ENCODE measurements at places on chromosomes 12 and 14.

- DNase-seq = no peak
Measured at GRCh38 chr14:105529569-105530284, 3.3 kb downstream of the TMEM121 start.

GRCh38 chr12:50024805-50025186, 498 bp downstream of the RACGAP1 start:
- peak; percentile 18 for DNase-seq

DNA sequence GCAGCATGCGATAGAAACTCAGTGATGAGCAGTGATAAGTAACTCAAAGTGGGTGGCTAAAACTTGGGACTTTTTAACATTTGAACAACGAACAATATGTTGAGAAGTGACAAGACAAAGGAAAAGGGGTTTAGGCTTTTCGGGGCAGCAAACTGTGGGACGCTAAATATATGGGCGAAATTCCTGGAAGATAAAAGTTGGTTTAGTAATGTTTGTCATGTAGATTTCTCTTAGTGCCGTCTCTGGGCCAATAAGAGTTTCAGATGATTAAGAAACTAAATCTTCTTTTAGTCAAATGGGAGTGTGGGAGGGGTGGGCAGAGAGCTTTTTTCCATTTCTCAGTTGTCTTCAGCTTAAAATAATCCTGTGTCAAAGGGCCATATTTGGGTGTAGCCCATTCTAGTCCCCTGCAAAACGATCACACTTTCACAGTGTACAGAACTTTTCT, 41.7 kb upstream of the FUT8 start:
- no peak for DNase-seq

GRCh38 chr14:99506276-99506675, 25.1 kb downstream of the CCNK start:
- DNase-seq = no peak

DNA sequence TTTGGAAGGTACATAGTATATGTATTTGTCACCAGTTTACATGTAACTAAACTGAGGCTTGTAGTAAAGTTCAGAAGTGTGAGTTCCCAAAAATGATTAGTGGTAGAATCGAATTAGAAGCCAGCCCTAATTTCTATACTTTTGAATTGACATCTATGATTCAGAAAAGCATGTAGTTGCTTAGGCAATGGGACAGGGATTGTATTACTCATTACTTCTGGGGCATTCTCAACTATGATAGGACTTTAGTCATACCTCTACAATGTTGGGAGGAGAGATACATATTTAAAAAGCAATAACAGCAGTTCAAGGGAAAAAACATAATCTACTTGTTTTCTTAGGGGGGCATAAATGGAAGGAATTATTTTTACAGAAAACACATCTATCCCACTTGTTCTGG, 277.9 kb upstream of the E2F7 start:
- DNase-seq = no peak

DNA sequence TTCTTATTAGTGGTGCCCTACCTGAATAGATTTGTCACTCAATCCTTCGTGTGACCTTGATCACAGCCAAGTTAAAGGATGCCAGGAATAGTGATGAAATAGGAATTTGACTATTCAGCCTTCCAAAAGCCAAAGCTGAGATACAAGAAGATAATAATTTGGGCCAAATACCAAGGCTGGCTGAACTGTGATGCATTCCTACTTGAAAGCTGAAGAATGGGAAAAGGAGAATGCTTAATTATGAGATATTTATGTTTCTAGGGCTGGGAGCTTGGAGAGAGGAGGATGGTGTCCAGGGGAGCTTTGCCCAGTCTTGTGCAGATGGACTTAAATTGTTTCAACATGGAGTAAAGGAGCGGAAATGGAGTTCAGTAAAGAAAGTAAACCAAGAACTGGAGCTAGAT, 5.2 kb downstream of the RNASE7 start:
- DNase-seq = no peak

DNA sequence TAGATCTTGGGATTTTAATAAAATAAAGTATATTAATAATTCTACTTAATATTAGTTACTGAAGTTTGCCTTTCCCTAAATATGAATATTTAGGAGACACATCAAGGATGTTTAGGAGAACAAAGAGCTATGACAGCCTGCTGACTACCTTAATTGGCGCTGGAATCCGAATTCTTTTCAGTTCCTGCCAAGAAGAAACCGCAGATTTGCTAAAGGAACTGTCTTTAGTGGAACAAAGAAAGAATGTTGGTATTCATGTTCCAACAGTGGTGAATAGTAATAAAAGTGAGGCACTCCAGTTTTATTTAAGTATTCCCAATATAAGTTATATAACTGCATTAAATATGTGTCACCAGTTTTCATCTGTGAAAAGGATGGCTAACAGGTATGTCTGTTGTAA, 54.5 kb downstream of the MIS18BP1 start:
- no peak for DNase-seq

DNA sequence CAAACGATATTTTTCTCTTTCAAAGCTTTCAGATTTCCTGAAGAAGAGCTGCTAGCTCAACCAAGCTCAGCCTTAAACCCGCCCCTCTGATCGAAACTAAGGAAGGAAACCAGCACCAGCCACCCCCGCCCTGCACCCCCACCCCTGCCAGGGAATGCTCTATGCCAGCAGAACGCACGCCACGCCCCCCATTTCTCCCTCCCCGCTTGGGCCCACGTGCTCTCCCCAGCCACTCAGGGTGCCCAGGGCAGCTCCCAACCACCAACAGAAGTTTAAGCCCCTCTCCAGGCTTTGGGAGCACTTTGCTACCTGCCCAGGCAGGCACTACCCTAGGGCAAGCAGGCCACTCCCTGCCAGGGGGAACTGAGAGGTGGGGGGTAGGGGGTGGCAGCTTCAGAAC, 18.8 kb upstream of the KRT78 start:
- no peak for DNase-seq

DNA sequence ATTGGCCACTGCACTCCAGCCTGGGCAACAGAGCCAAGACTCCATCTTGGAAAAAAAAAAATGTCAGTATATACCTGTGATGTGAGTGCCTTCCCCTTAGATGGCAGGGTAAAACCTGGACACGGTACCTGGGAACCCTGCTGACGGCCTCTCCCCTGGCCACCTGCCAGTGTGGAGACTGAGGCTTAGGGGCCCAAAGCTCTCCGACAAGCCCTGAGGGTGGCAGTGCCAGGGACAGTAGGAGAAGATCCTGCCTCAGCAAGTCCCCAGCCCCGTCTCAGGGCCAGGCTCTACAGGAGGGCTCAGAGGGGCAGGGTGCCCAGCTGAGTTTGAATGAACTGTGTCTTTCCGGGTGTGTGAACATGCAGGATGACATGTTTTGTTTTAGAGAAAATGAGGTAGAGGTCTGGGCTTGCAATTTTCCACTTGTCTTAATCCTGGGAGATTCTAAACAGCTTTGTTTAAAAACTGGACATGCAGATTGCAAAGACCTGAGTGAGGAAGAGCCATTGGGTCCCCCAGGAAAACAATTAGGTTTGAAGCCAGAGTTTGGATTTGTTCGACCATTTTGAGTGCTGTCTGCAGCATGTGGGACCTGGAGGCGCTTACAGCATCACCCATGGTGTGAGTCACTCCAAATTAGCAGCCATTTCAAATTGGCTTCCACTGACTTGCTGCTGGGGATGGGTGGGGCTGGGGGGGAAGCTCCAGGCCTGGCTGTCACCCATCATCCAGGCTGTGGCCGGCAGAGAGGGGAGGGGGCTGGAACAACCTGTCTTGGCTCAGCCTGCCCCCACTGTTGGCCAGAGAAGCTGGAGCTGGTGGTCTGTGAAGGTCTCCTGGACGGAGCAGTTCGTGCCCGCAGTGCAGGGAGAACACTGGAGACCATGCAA, 10.8 kb downstream of the TSPAN9 start:
- no peak for DNase-seq

GRCh38 chr14:77071938-77072388, 26.1 kb upstream of the CIPC start:
- no peak for DNase-seq

DNA sequence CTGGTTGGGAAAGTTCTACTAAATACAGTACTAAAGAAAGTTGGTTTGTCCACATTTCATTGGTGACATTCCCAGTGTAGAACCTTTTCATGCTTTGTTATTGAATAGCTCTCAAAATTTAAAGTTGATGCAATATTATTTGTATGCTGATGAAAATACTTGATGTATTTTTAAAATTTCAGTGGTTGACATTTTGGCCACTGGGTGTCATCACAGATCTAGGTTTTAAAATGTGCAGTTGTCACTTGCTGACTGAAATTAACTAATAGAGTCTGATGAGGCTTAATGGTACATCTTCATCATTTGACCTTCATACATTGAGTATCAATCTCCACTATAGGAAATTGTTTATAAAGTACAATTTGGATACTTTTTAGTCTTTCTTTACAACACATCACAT, 37.1 kb downstream of the CMAS start:
- no peak for DNase-seq

- no peak for DNase-seq
Measured at GRCh38 chr14:69532561-69533340, 41.9 kb downstream of the CCDC177 start.

GRCh38 chr12:15546102-15546701, 223.9 kb downstream of the PTPRO start:
- no peak for DNase-seq

DNA sequence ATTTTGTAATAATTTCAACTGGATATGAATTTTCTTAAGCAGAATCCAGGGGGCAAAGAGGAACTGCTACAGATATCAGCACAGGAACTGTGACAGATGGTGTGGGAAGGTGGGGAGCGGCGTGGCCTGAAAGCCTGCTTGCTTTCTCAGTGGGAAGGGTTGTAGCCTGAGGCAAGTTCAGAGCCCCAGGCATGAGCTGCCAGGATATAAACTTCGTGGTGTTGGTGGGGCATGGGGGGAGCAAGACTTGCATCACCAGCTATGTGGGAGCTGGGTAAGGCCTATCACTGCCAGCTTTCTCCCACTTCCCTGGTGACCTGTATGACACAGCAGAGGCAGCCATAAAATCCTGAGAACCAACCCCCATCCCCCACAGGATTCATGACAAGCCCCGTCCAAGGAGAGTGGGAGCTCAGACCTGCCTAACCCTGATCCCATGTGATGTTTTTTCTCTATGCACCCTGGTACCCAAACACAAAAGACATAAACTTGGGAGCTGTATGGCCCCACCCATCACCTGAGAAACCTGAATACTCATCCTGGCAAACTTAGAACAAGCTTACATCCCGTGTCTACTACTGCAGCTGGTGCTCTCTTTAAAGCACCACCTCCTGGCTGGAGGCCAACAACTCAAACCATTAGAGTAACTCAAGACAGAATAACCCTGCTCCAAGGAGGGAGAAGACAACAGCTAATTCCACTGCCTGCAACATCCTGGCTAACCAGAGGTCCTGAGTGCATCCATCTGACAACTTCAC, 16.5 kb downstream of the CLEC1A start:
- DNase-seq = no peak

DNA sequence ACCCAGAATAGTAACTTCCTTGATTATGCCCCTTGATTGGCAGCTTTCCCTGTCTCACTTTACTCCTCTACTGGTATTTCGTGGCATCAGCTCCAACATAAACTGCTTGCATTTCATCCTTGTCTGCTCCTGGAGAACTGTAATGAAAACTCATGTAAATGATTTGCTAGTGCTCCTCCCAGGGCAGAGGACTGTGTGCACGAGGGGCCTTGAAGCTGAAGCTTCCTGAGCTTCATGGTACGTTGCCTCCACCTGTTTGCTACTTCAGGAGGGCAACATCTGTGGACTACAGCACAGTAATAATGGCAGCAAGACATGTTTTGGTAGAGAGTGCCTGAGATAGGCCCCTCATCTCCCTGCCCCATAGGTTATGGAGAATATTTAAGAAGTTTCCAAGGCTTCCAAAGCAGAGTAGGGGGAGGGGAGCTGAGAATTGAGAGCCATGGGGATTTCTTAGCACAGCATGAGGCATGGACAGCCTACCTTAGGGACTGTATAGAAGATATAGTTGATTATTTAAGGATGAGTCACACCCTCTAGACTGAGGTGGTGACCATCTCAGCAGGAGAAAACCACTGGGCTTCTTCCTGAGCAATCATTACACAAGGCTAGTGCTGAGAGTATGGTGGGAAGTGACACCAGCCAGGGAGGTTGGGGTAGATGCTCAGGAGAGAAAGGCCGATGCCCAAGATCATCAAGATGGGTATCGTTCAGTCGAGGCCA, 29.5 kb downstream of the CCDC198 start:
- no peak for DNase-seq

- no peak for DNase-seq
Measured at GRCh38 chr12:9033265-9033887, 44.0 kb downstream of the KLRG1 start.

DNA sequence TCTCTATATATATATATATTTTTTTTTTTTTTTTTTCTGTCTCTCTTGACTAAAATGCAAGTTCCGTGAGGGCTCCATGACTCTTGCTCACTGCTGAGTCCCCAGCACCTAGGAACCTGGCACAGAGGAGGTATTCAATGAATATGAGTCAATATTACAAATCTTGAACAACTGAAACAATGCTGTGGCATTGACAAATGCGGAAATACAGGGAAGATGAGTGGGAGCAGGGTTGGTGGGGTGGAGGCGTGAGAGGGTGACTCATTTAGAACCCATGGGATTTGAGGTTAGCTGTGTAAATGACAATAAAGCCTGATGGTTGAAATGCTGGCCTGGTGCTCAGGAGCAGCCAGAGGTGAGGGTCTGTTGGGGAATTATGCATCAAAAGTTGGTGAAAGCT, 121.7 kb upstream of the FUT8 start:
- peak; percentile 87 for DNase-seq

GRCh38 chr12:20232931-20233675, 135.2 kb upstream of the PDE3A start:
- no peak for DNase-seq

- no peak for DNase-seq
Measured at GRCh38 chr14:36268121-36268520, 52.3 kb downstream of the MBIP start.

- DNase-seq = no peak
Measured at GRCh38 chr14:95548328-95548929, 13.6 kb downstream of the GLRX5 start.

DNA sequence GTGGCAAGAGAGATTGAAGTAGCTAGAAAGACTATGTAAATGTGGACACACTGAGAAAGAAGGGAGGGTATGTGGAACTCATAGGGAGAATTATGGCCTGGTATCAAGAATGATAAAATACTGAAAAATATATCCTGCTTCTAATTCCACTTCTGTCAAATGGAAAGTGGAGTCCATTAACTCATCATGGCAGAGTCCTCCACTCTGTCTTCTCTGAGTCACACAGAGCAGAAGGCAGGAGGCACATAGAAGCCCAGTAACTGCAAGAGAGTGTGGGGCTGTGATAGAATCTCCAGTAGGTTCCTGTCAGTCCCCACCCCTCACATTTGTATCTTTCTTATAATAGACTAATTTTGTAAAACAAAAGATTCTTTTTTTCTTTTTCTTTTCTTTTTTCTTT, 223.7 kb downstream of the AKAP6 start:
- DNase-seq = no peak

- DNase-seq = no peak
Measured at GRCh38 chr12:82434392-82434911, 76.1 kb downstream of the METTL25 start.

DNA sequence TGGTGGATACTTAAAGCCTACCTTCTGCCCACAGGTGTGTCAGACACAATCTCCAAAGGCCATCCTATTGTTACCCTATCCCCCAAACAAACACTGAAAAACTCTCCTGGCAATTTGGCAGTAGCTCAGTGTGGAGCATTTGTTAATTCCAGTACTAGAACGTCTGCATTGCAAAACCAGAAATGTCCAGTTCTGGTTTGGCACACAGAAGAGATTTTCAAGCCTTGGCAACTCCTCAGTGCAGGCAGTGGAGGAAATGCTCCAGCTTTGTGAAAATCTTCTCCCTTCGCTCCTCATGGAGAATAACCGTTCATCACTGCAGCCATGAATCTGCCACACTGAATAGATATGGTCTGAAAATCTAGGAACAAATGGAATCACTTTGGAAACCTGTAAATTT, 5.3 kb upstream of the SOCS2 start:
- DNase-seq = no peak

GRCh38 chr12:56202366-56202765, 13.1 kb upstream of the SMARCC2 start:
- no peak for DNase-seq

Data from activated CD4-positive, alpha-beta T cell treated with anti-CD3 and anti-CD28 coated beads, Interleukin-2, amount 50 U/mL, for 16 hours (primary cell).